ENCODE measurements at places on chromosomes 6 and 20.

DNA sequence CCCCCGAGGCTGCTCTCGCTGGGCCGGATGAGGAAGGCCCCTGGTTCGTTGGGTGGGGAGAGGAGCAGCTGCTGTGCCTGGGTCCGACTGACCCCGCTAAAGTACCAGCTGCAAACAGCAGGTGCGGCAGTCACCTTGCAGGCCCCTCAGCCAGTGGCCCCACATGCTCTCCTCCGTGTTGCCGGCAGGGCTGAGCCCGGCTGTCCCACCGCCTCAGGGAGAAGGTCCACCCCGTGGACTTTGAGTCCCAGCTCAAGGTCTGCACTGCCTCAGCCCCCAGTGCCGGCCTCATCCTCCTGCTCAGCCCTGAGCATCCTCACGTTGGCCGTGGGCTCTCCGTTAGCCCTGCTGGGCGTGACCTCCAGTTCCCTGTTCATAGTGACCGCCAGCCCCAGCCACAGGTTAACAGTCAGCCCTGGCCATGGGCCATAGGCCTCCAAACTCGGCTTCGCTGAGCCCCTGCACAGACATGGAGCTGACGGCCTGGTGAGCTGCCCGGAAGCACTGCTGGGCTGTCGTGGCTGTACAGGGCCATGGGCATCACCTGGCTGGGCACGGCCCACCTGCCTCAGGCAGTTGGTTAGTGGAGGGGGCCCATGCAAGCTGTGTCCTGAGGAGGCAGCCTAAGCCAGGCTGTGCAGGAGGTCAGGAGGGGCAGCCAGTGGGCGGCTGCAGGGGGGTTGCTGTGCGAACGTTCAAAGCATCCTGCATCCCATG, 3.1 kb downstream of the SRMS start:
- DNase-seq, result no peak

- DNase-seq, result no peak
These were observed 73.9 kb downstream of the DCDC2 start for GRCh38 chr6:24284006-24284405.

DNA sequence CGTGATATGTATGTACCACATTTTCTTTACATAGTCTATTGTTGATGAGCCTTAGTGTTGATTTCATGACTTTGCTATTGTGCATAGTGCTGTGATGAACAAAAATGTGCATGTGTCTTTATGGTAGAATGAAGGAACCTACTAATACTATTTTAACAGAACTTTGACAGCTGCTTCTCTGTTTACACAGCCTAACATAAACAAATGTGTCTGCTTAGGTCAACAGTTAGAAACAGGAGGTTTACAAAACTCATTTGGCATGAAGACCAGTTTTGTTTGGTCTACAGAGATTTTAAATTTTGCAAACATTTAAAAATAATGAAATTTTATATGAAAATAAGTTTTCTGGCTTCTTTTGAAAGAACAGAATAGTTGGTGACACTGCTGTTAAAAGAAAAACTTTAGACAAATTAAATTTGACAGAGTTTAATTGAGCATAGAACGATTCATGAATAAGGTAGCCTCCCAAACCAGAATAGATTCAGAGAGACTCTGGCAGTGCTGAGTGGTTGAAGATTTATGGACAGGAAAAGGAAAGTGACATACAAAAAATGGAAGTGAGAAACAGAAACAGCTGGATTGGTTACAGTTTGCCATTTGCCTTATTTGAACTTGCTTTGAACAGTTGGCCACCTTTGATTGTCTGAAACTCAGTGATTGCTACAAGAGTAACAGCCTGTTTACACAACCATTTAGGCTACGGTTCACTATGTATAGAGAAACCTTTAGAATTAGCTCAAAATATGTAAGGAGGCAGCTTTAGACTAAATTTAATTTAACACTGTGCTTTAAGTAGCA, 715.8 kb upstream of the HS3ST5 start:
- DNase-seq, result no peak

- DNase-seq, result no peak
These were observed 204.7 kb upstream of the EXOC2 start for GRCh38 chr6:897528-898207.

GRCh38 chr20:45672765-45673164, 2.7 kb upstream of the WFDC11 start:
- DNase-seq, result no peak

GRCh38 chr6:17505062-17505476, 95.0 kb upstream of the FAM8A1 start:
- DNase-seq, result no peak

- no peak for DNase-seq
These were observed 566.5 kb upstream of the MARCKS start for GRCh38 chr6:113290684-113291083.

- peak; percentile 12 for DNase-seq
These were observed 26.4 kb upstream of the BHLHE23 start for GRCh38 chr20:63032861-63033793.

DNA sequence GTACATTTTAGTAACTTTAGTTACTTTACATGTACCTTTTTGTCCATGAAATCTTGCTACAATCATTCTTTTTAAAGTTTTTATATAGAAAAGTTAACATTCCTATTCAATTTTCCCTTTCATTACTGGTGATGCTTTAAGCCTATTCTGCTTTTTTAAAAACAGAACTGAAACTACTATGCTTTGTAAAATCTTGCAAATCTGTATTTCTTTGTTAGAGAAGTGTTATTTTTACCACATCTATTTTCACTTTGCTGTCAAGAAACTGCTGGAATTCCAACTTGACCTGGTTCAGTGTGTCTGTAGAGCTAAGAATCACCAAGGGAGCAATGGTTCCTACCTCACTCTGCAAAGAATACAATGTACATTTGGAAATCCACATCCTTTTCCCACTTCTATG, 21.8 kb upstream of the SAMD5 start:
- DNase-seq, result no peak

- DNase-seq, result no peak
These were observed 14.8 kb upstream of the FKBP5 start for GRCh38 chr6:35703554-35703953.

- DNase-seq, result peak; percentile 47
These were observed 114.9 kb downstream of the FOXC1 start for GRCh38 chr6:1724616-1725015.

Measured in right hindlimb (tissue), 1 donor.